ENCODE measurements at places on chromosomes 6 and 20.

DNA sequence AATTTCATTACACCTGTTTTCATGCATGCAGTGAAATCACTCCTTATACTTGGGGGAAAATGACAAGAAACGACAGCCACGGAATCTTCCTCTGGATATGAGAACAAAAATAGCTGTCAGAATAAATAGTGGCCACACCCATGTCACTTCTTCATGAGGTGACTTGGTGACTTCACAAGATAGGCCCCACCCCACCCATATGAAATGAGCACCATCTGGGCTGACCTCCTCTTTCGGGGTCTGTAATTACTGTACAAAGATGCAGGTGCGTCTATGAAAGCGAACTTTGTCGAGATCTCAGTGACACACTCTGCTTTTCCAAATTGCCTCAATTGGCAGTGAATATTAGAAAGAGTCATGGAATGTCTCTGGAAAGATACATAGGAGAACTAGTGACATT is 184.2 kb upstream of the CCN2 start:
- no peak for DNase-seq

DNA sequence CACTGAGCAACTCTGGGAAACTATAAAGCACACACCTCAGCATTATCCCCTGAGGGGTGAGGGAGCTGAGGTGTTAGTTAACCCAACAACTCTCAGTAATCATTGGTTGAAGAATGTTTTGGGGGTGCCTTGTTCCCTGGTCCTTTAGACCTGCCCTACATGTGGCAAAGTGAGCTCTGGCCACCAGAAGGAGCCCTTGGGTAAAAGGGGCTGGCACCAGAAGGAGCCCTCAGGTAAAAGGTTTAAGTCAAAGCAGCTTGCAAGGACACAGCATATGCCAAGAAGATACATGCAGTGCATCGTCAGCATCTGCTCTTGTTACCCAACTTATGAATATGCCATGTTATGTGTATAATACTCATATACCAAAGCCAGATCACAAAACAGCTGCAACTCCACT is 1081.7 kb downstream of the KIF16B start:
- DNase-seq, result peak; percentile 43

GRCh38 chr6:7786214-7786661 is 60.3 kb downstream of the BMP6 start:
- DNase-seq, result no peak

- DNase-seq, result no peak
Observed at GRCh38 chr6:130613176-130613575, 214.0 kb upstream of the SMLR1 start.

GRCh38 chr6:121780325-121781321 is 345.2 kb downstream of the GJA1 start:
- no peak for DNase-seq

DNA sequence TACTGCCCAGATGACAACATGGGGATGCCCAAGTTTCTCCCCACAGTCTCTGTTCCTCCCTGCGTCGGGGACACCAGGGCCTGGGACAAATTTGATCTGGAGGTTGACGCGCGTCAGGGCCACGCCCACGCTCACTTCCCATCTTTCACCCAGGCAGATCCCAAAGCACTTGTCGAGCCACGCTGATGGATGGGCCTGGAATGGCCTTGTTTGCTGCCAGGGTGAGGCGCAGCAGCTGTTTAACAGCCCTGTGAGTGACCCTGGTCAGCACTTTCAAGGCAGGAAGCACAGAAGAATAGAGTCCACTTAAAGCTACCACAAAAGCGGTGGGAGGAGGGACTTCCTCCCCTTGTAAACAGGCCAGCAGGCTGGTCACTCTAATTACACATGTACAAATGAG is 324.7 kb upstream of the JARID2 start:
- DNase-seq, result no peak

GRCh38 chr6:100283285-100283684 is 181.4 kb downstream of the SIM1 start:
- DNase-seq, result no peak

GRCh38 chr6:106165885-106166485 is 79.8 kb downstream of the PRDM1 start:
- peak; percentile 85 for DNase-seq

- no peak for DNase-seq
Observed at GRCh38 chr6:169396554-169397163, 143.0 kb upstream of the THBS2 start.

DNA sequence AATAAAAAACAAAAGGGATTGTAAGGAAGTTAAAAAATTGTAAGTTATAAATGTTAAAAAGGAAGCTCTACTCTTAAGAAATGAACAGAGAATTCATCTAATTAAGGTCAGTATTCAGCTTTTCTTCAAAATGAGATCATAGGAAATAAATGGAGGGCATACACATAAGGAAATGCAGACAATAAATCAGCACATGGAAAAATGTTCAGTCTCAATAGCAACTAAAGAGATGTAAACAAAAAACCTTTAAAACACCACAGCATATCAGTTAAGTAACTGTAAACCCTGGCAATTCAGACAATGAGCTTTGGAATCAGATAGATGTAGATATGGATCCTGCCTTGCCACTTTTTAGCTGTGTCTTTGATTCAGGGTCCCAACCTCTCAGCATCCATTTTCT is 24.0 kb upstream of the CLIC5 start:
- no peak for DNase-seq

GRCh38 chr6:1815827-1816452 is 206.2 kb downstream of the FOXC1 start:
- DNase-seq, result no peak

- DNase-seq, result no peak
Observed at GRCh38 chr6:135797361-135797760, 54.1 kb upstream of the PDE7B start.

GRCh38 chr6:25056130-25056529 is 120.4 kb upstream of the RIPOR2 start:
- peak; percentile 85 for DNase-seq

DNA sequence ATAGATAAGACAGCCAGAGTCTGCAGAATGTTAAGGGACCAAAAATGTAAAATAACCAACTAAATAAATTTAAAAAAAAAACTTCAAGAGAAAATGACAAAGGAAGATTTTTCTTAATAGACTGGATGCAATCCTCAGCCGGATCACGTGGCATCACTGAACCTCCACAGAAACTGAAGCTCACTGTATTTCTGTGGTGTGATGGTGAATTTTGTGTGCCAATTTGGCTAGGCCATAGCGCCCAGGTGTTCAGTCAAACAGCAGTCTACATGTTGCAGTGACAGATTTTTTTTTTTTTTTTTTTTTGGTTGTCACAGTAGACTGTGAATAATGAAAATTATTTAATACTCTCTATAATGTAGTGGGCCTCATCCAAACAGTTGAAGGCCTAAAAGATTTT is 95.5 kb downstream of the ARHGAP18 start:
- DNase-seq, result no peak

GRCh38 chr6:150293423-150294173 is 75.2 kb upstream of the IYD start:
- no peak for DNase-seq

DNA sequence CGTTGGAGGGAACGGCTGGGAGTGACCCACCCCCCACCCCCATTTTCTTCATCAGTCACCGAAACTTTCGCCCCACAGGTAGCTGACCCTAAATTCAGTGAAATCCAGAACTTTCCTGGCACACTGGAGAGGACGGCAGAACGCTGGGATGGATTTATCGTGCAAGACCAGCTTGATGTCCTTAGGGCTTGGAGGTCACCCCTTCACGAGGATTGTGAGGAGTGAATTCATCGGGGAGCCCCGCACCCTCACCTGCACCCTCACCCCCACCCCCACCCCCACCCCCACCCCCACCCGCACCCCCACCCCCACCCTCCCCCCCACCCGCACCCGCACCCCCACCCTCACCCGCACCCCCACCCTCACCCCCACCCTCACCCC is 13.3 kb upstream of the TCFL5 start:
- DNase-seq, result no peak

DNA sequence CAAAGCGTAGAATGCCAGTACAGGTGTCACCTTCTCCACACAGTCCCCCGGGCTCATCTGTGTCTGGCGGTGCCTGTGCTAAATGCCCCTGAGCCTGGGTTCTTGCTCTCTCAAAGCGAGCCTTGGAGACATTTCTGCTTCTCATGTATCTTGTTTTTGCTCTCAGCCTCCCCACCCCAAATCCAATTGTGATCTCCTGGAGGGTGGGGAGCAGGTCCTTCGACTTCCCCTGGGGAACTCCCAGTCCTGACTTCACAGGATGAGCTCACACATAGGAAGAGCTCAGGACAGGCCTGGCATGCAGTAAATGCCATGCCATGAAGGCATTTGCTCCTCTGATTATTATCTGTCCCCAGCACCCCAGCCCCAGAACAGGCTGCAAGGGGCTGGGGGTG is 58.1 kb downstream of the NOL4L start:
- no peak for DNase-seq

DNA sequence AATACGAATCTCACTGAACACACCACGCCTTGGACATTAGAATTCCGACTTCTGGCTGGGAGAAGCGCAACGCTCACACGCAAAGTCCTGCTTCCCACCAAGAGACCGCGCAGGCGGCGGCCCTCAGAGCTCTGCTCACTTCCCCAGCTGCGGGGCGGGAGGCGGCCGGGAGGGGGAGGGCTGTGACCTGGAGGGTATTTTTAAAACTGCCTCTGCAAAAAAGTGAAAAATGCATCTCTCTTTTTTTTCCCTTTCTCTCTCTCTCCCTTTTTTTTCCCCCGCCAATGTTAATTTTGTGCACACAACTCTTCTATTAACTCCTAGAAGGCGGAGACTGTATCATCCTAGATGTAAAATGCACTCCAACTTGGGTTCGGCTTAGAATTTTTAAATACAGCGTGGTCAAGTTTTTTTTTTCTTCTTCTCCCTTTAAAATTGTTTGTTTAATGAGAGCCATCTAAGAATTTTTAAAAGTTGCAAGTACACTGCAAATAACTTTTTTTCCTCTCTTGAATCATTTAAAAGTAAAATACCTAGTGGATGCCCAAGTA is 66.4 kb downstream of the STX11 start:
- DNase-seq, result no peak

- DNase-seq, result peak; percentile 76
Observed at GRCh38 chr20:297925-298775, 780 bp downstream of the ZCCHC3 start.

DNA sequence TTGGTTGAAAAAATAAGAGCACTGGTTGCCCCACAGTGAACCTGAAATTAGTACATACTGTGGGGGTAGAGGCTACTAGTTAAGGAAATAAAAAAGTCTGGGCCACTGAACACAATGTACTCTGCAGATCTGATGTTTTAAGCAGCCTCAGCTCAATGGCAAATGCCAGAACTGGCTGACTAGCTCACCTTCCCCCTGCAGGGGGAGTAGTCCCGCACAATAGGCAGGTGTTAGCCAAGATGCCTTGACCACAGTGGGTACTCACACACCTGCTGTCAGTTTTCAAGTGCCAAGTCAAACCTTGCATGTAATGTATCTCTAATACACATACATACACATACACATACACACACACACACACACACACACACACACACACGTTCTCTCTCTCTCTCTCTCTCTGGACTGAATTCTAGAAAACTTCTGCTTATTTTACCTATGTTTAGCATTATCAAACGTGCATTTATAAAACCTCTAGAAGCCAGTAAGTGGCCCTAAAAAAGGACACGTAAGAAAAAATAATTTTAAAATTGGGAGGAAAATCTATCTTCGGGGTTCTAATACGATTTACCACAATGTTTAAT is 36.1 kb downstream of the GMDS start:
- DNase-seq, result peak; percentile 82

- DNase-seq, result no peak
Observed at GRCh38 chr6:46327779-46328178, 157.0 kb upstream of the ENPP5 start.

GRCh38 chr6:84078335-84078734 is 44.8 kb downstream of the MRAP2 start:
- DNase-seq, result no peak

DNA sequence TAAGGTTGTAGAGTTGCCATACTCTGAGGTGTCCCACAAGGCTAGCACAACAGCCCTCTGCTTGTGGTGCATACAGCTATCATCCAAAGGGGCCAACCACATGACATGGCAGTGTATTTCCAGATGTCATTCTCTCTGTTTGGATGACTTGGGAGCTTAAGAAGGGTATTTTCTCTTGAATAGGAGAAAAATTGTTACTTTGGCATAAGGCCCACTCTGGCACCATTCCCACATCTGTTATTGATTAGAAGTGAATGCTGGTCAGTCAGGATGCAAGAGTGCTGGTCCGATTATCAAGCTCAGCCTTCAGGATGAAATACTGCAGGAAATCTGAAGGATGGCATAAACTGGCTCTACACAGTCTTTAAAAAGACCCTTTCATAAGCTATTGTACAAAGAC is 83.6 kb upstream of the C20orf144 start:
- DNase-seq, result no peak
